ENCODE measurements at places on chromosomes 1 and 21. TPM values are rescaled to one million over a fixed set of nuclear protein-coding genes. Genes with fewer than 3 reads are reported as not detected.

Gene BTBD19
- polyA plus RNA-seq: 22.7 TPM

Gene AMIGO1
- polyA plus RNA-seq: 7.5 TPM

Gene ALPL
- 45.9 TPM for polyA plus RNA-seq

Gene TNFRSF14
- polyA plus RNA-seq: 27.7 TPM

Gene CA6
- polyA plus RNA-seq: 0.30 TPM

Gene CFAP45
- polyA plus RNA-seq: 4.0 TPM

Measured in renal pelvis (tissue), 12 donors.